ENCODE measurements at places on chromosomes 13 and 19.

- no peak for DNase-seq
Measured at GRCh38 chr19:35901055-35901644, 810 bp upstream of the NFKBID start.

DNA sequence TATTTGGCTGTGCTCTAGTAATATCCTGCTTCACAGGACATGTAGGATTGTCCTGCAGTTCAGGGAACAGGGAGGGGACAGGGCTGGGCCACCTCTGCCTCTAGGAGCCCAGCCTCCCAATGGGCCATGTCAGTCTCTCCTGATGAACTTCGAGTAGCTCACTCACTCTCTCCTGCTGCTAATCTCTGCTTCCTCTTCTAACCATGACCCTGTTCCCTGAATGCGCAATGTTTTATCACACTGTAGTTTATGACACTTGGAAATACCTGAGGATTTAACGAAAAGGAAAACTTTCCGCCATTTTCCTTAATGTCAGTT is 9.2 kb downstream of the PARP4 start:
- no peak for DNase-seq

DNA sequence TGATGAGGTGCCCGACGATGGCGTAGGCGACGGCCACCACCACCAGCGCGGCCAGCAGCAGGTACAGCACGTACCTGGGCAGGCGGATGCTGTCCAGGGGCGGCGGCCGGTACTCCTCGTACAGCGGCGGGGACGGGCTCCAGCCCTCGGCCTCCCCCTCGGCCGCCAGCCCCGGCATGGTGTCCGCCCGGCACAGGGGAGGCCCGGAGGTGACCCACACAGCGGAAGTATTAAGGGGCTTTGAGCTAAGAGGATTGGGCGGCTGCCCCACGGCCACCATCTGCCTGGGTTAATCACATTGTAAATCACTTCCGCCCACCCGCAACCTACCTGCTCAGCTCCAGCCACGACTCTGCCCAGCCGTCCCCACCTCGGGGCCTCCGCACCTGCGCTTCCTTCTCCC is at the start of gene SMIM44:
TSS of gene SMIM44 (minus strand) at position 216 of the 403 bp plus-strand sequence. CDS start at position 178, 38 bp downstream.
- DNase-seq = no peak

DNA sequence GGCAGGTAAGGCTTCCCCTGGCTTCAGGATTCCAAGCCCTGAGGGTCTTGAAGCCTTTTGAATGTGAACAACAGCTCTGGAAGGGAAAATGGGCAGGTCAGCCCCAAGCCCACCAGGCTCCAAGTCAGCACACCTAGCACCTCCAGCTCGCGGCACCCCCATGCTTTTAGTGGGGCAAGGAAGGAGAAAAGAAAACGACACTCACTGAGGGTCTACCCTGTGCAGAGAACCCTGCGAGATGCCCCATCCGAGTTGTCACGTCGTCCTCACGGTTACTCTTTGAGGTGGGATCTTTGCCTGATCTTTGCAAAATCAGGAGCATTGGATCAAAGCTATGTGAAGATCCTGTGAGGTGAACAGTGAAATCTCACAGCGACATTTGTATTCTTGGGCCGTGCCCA is 5.7 kb upstream of the F10 start:
- DNase-seq = no peak

GRCh38 chr13:28492569-28493367 is 2.2 kb downstream of the FLT1 start:
- peak; percentile 30 for DNase-seq
